ENCODE measurements at places on chromosomes 4 and X. TPM values are rescaled to one million over a fixed set of nuclear protein-coding genes. Genes with fewer than 3 reads are reported as not detected.

Gene ATP1B4
- not detected for total RNA-seq

Gene CXCL8
- 11.2 TPM for total RNA-seq

Gene DACH2
- not detected for total RNA-seq

Gene CXCL3
- 3.8 TPM for total RNA-seq

Gene CENPVL2
- not detected for total RNA-seq

Gene PQBP1
- total RNA-seq: 104 TPM

Gene PDZD4
- 3.4 TPM for total RNA-seq

Gene XG
- total RNA-seq: not detected

Gene DGKK
- not detected for total RNA-seq

Gene BBS12
- 2.9 TPM for total RNA-seq

Gene TRIM2
- total RNA-seq: 0.89 TPM

Gene GABRQ
- total RNA-seq: 0.27 TPM

Gene PCSK1N
- total RNA-seq: 47.3 TPM

Gene XPNPEP2
- total RNA-seq: not detected

Gene NSUN7
- total RNA-seq: 0.42 TPM

Gene ATOH1
- not detected for total RNA-seq

Gene GABRE
- total RNA-seq: 27.3 TPM

Gene LRP2BP
- 0.14 TPM for total RNA-seq

Gene GLOD5
- total RNA-seq: not detected

Gene KIT
- not detected for total RNA-seq

Gene CNKSR2
- total RNA-seq: 2.6 TPM

Gene TRIM75
- not detected for total RNA-seq

Gene KLB
- 0.13 TPM for total RNA-seq

Gene SH3TC1
- total RNA-seq: 18.9 TPM

Gene MAGEA6
- total RNA-seq: 12.0 TPM

Gene FHDC1
- total RNA-seq: 0.71 TPM

Gene THOC2
- total RNA-seq: 42.4 TPM

Gene RAB39B
- total RNA-seq: 0.55 TPM

Gene PABPC5
- total RNA-seq: 0.08 TPM

Gene FOXP3
- total RNA-seq: not detected

Gene ERCC6L
- 9.8 TPM for total RNA-seq

Gene AFF2
- total RNA-seq: not detected

Gene ETDB
- not detected for total RNA-seq

Gene MAGEB1
- total RNA-seq: not detected

Gene WWC2
- total RNA-seq: 18.5 TPM

Gene SPATA18
- 3.8 TPM for total RNA-seq

Gene FAM47E
- total RNA-seq: 0.32 TPM

Gene SPIN2A
- total RNA-seq: 0.11 TPM

Gene HSFX1
- total RNA-seq: 0.27 TPM

Gene CAPN6
- total RNA-seq: not detected

Gene ZAR1
- total RNA-seq: not detected

Gene SEPTIN11
- total RNA-seq: 36.8 TPM

Gene CD40LG
- total RNA-seq: not detected

Gene RTL9
- total RNA-seq: 0.08 TPM

Gene LRAT
- total RNA-seq: not detected

Gene PDLIM3
- total RNA-seq: 0.12 TPM

Gene UCHL1
- 964 TPM for total RNA-seq

Measured in A549 treated with GW870086 at 1 μM for 4 hours (cell line).